Prostate gland (tissue), 2 donors: ENCODE measurements at places on chromosomes 6 and 20. TPM values are rescaled to one million over a fixed set of nuclear protein-coding genes. Genes with fewer than 3 reads are reported as not detected.

WFDC12 gene
- total RNA-seq: not detected

GRCh38 chr6:119447921-119448320, 98.4 kb upstream of the MAN1A1 start:
- no peak for DNase-seq
- H3K4me3 ChIP-seq: no peak overlapping the region
- H3K27me3 ChIP-seq: no peaks in the 10 kb centered on the region
- H3K27ac ChIP-seq: no peak overlapping the region
- H3K4me1 ChIP-seq: no peaks in the 10 kb centered on the region

- DNase-seq: no peak
- no peaks in the 10 kb centered on the region for H3K4me1 ChIP-seq
- no peak overlapping the region for H3K4me3 ChIP-seq
- H3K27me3 ChIP-seq: no peaks in the 10 kb centered on the region
These were observed 78.9 kb downstream of the THBS2 start for GRCh38 chr6:169174516-169175359.

DNA sequence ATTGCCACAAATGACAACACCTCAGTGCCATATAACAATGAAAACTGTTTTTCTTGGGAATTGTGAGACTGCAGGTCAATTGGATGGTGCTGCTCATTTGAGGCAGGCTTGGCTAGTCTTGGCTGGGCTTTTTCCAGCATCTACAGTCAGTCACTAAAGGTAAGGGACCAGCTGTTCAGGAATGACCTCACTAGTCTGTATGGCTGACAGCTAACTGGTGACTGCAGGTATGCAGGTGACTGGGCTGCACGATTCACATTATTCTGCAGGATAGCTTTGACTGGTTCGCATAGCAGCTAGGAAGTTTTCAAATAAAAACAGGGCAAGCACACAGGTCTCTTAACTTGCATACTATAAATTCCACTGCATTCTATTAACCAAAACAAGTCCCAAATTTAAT, 22.1 kb upstream of the HMGCLL1 start:
- H3K4me1 ChIP-seq: no peaks in the 10 kb centered on the region
- no peak overlapping the region for H3K27ac ChIP-seq
- H3K36me3 ChIP-seq: no peaks in the 10 kb centered on the region
- no peaks in the 10 kb centered on the region for H3K27me3 ChIP-seq

PRR3 gene
- 11.7 TPM for total RNA-seq

MOCS1 gene
- total RNA-seq: 19.8 TPM

CYP21A2 gene
- total RNA-seq: 0.59 TPM

GRCh38 chr6:39314273-39314795, at the start of gene KCNK17:
Gene KCNK17, minus strand, starts transcription at chr6:39314419. Its CDS starts 99 bp downstream, at chr6:39314320.
- H3K36me3 ChIP-seq: no peaks in the 10 kb centered on the region
- peak within 1 kb of the TSS; percentile 20 for H3K4me3 ChIP-seq
- H3K27ac ChIP-seq: no peak within 1 kb of the TSS
- H3K27me3 ChIP-seq: peaks cover 9% of the 10 kb centered on the region

GRCh38 chr20:1694672-1695071, 37.1 kb upstream of the SIRPG start:
- no peaks in the 10 kb centered on the region for H3K27me3 ChIP-seq
- no peaks in the 10 kb centered on the region for H3K4me1 ChIP-seq
- no peak overlapping the region for H3K27ac ChIP-seq

DNA sequence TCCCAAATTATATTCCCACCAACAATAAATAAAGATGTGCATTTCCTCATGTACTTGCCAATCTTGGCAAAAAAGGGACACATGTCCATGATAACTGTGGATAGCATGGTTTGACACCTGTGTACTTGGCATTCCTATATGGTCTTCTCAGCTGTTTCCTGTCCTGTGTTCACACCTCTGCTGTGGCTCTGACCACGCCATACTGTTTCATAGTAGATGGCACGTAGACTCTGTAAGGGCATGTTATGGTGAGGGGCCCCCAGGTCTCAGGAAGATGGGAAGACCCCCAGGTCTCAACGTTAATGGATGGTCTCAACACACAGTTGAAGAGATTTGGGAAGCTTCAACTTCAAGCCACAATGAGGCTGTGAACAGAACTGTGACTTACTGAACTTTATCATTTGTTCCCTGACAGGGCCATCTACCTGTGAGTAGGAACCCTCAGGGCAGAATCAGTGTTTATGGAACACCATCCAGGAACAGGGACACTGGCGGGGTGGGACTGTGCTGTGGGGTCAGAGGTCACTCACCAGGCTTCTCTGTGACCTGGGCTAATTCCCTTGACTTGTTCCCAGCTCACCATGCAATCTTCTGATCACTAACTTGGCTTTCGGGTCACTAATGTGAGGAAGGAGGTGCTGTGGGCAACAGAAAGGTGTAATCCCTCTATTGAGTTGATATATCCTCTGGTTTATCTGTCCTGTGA, 11.8 kb downstream of the ZBTB24 start:
- H3K36me3 ChIP-seq: peaks cover 7% of the 10 kb centered on the region
- no peak for DNase-seq
- H3K27me3 ChIP-seq: no peaks in the 10 kb centered on the region
- no peak overlapping the region for H3K4me3 ChIP-seq
- no peak overlapping the region for H3K27ac ChIP-seq
- H3K4me1 ChIP-seq: no peaks in the 10 kb centered on the region

- no peaks in the 10 kb centered on the region for H3K4me1 ChIP-seq
- no peaks in the 10 kb centered on the region for H3K36me3 ChIP-seq
- H3K27me3 ChIP-seq: peaks cover 29% of the 10 kb centered on the region
- H3K27ac ChIP-seq: no peak overlapping the region
- no peak overlapping the region for H3K4me3 ChIP-seq
These were observed 5.8 kb downstream of the BHLHE23 start for GRCh38 chr20:63000958-63001357.

GRCh38 chr6:70151616-70152015, 151.3 kb downstream of the COL9A1 start:
- no peak overlapping the region for H3K4me3 ChIP-seq
- H3K27me3 ChIP-seq: no peaks in the 10 kb centered on the region
- no peak overlapping the region for H3K27ac ChIP-seq
- H3K36me3 ChIP-seq: no peaks in the 10 kb centered on the region

DNA sequence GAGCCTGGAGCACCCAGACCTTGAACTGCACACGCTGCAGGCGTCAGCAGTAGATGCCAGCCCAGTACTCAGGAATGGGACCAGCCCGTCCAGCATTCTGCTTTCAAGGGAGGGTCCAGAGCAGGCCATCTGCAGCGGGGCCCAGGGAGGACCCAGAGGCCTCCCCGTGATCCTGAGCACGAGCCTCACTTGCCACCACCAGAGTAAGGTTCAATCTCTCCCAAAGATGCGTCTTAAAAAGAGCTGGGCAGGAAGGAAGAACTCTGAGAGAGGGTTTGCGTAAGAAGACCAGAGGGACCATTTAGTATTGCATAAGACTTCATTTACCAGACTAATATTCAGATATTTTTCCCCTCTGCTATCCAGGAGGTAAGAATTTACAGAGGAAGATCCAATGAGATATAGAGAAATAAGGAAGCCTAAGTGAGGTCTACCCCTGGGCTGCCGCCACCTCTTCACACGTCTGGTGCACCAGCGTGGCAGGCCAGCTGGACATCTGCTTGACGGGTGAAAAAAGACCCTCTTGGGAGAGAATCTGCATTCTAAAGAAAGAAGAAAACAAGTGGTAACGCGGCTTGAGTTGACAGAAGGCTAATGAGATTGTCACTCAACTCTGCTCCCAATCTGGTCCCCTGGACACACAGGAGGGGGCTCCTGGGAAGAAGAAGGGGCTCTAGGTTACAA, 107.3 kb downstream of the PRND start:
- DNase-seq: no peak
- peaks cover 2% of the 10 kb centered on the region for H3K4me1 ChIP-seq
- H3K36me3 ChIP-seq: no peaks in the 10 kb centered on the region
- H3K27me3 ChIP-seq: no peaks in the 10 kb centered on the region
- H3K4me3 ChIP-seq: no peak overlapping the region

DNA sequence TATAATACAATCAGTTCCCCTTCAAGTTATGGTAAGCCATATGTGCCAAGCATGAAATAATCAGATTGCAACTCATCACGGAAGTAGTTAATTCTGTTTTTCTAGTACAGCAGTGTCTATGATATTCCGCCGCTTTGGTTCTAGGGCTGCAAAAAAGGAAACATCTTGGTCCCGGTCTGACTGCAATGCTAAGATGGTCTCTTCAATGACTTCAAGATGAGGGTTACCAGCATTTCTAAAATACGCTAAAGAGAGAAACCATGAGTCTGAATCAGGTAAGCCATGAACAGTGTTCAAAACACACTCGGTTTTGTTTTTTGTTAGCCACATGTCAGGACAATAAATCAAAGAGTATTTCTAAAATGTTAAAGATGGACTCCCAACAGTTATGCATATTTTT, 3.2 kb upstream of the ANKRD60 start:
- no peaks in the 10 kb centered on the region for H3K36me3 ChIP-seq
- no peaks in the 10 kb centered on the region for H3K27me3 ChIP-seq
- no peak overlapping the region for H3K4me3 ChIP-seq
- H3K27ac ChIP-seq: no peak overlapping the region

- peak; percentile 21 for DNase-seq
- H3K36me3 ChIP-seq: no peaks in the 10 kb centered on the region
- H3K4me3 ChIP-seq: no peak overlapping the region
- no peaks in the 10 kb centered on the region for H3K27me3 ChIP-seq
- H3K27ac ChIP-seq: peak overlapping the region; percentile 51
These were observed 85.9 kb upstream of the TRAF3IP2 start for GRCh38 chr6:111691345-111692225.

- no peaks in the 10 kb centered on the region for H3K4me1 ChIP-seq
- H3K27ac ChIP-seq: no peak overlapping the region
- no peak for DNase-seq
- no peaks in the 10 kb centered on the region for H3K27me3 ChIP-seq
- no peak overlapping the region for H3K4me3 ChIP-seq
These were observed 334.2 kb downstream of the MEI4 start for GRCh38 chr6:77987035-77987384.

DNA sequence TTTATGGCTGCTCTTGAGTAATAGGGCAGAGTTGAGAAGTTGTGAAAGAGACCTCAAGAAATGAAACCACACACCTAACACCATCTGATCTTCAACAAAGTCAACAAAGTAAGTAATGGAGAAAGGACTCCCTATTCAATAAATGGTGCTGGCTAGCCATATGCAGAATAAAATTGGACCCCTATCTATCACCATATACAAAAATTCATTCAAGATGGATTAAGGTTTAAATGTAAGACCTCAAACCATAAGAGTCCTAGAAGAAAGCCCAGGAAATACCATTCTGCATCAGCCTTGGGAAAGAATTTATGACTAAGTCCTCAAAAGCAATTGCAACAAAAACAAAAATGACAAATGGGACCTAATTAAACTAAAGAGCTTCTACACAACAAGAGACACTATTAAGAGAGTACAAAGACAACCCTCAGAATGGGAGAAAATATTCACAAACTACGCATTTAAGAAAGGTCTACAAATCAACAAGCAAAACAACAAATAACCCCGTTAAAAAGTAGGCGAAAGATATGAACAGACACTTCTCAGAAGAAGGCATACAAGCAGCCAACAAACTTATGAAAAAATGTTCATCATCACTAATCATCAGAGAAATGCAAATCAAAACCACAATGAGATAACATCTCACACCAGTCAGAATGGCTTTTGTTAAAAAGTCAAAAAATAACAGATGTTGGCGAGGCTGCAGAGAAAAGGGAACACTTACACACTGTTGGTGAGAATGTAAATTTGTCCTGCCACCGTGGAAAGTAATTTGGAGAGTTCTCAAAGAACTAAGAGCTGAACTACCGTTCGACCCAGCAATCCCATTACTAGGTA, 4.0 kb downstream of the MAP3K5 start:
- peaks cover 2% of the 10 kb centered on the region for H3K4me1 ChIP-seq
- no peaks in the 10 kb centered on the region for H3K36me3 ChIP-seq
- H3K27ac ChIP-seq: no peak overlapping the region
- no peak for DNase-seq
